ENCODE measurements at places on chromosomes 3 and 15. TPM values are rescaled to one million over a fixed set of nuclear protein-coding genes. Genes with fewer than 3 reads are reported as not detected.

Gene SEMA5B
- total RNA-seq, result 2.4 TPM

Gene ITGA11
- total RNA-seq, result 22.4 TPM

Gene STT3B
- total RNA-seq, result 76.7 TPM

DNA sequence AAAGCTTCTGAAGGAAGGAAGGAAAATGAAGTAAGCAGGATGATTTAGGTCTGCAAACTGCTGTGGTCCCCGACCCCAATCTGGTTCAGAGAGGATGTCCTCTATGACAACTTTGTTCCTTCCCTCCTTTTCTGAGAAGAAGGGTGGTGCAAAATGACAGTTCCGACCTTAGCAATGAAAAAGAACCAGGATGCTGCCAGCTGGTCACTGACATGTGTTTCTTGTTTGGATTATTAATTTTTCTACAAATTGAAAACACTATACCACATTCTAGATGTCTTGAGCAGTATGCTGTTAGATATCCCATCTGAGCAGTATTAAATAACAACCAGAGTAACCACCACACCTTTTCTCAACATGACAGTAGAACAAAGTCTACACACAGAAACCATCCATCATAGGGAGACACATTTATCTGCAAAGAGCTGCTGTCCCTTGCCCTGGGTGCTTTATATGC lies 27.5 kb downstream of the CDCP1 start:
- DNase-seq, result no peak

DNA sequence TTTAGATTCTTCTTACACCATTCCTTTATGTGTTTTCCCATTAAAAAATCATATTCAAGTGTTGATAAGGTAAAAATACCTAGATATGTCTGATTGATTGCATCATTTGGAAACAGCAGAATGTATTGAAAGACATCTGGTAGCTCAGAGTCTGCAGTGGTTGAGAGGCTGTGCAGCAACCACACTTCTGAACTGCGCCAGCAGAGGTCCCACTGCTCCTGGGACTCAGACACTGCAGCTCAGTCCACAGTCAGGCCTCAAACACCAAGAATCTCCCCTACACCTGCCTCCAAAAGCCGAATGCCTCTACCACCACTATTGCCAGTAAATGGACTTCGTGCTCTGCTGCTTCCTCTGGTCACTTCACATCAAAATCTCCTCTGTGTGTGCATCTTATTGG lies 176.9 kb upstream of the LMCD1 start:
- peak; percentile 50 for DNase-seq
